ENCODE measurements at places on chromosomes 4 and X. TPM values are rescaled to one million over a fixed set of nuclear protein-coding genes. Genes with fewer than 3 reads are reported as not detected.

ZNF157 gene
- total RNA-seq: not detected

ARAP2 gene
- total RNA-seq: 35.6 TPM

TMSB15C gene
- not detected for total RNA-seq

- no peaks in the 10 kb centered on the region for H3K27me3 ChIP-seq
- no peak overlapping the region for H3K27ac ChIP-seq
- H3K4me3 ChIP-seq: no peak overlapping the region
- DNase-seq: no peak
- no peaks in the 10 kb centered on the region for H3K36me3 ChIP-seq
Measured at GRCh38 chr4:150250998-150251651, 172.9 kb downstream of the DCLK2 start.

DNA sequence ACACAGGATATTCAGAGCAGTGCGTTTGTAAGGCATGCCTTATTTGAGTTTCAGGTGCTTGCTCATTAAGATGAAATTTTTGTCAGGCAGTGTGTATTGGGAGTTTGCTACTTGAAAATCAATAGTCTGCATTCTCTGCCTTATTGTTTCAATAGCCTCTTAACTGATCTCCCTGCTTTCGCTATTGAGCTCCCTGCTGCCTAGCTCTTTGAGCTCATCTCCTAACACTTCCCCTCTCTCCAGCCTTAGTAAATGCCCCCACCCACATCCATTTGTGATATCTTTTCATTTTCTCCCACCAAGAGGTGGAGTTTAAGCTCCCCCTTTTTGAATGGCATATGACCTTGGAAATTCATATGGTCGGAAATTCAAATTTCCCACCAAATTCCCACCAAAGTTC lies 256.6 kb downstream of the IL1RAPL1 start:
- no peaks in the 10 kb centered on the region for H3K36me3 ChIP-seq
- no peak for DNase-seq
- no peak overlapping the region for H3K27ac ChIP-seq
- no peak overlapping the region for H3K4me3 ChIP-seq

Measured in stomach (tissue), 19 donors.